Progenitor cell of endocrine pancreas (in vitro differentiated cells): ENCODE measurements at places on chromosomes 1 and 21. TPM values are rescaled to one million over a fixed set of nuclear protein-coding genes. Genes with fewer than 3 reads are reported as not detected.
A peak's percentile ranks its signal among the peaks of the same experiment; 100 is the strongest.

Gene S100A2
- total RNA-seq: 0.36 and 1.6 TPM in 2 replicates

GRCh38 chr1:228849011-228849541 is 113.8 kb downstream of the RHOU start:
- no peak for DNase-seq
- peak overlapping the region; percentile 75 for H3K27ac ChIP-seq
- H3K36me3 ChIP-seq: peaks cover 1% of the 10 kb centered on the region
- H3K4me3 ChIP-seq: peak overlapping the region; percentile 42
- H3K4me1 ChIP-seq: peaks cover 24% of the 10 kb centered on the region

DNA sequence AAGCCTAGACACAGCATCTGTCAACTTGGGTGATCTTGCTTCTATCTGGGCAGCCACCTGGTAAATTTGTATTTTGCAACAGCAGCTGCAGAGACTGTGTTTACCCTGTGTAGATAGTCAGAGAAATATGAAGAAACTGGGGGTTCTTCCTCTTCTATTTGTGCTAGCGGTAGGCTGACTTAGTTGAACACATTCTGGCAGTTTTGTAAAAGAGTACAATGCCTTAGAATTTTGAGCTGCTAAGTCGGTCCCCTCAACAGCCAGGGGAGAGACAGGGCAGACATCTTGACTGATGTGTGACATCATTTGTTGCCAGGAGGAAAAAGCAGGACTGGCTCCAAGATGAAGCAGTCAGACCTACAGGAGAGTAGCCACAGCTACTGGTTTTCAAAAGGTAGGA is 53.7 kb downstream of the KCNJ6 start:
- H3K4me3 ChIP-seq: no peak overlapping the region
- no peak for DNase-seq
- H3K27me3 ChIP-seq: peaks cover 5% of the 10 kb centered on the region
- H3K4me1 ChIP-seq: peaks cover 2% of the 10 kb centered on the region
- no peak overlapping the region for H3K27ac ChIP-seq

Gene RHD
- total RNA-seq: not detected in 2 replicates

GRCh38 chr21:32549886-32550285 is 35.4 kb downstream of the TCP10L start:
- H3K4me3 ChIP-seq: no peak overlapping the region
- no peaks in the 10 kb centered on the region for H3K4me1 ChIP-seq
- H3K27ac ChIP-seq: no peak overlapping the region
- H3K27me3 ChIP-seq: no peaks in the 10 kb centered on the region

Gene CFHR4
- total RNA-seq: not detected in 2 replicates

Gene BCAR3
- total RNA-seq: 7.1 and 10.5 TPM in 2 replicates

DNA sequence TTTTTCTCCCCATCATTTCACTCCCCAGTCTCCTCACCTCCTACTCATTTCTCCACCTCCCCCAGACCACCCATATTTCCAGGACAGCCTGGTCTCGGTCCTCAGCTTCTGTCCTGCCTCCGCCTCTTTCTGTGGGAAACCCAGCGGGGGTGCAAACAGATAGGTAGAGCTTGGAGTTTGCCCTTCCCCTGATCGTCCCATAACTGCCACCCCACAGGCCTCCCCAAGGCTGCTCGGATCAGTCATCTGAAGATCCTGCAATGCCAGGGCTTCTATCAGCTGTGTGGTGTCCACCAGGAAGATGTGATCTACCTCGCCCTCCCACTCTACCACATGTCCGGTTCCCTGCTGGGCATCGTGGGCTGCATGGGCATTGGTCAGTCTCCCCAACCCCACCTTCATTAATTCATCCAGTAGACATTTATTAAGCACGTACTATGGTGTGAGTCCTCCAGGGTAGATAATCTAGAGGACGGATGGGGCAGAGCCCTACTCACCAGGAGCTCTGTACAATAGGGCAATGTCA is 1.7 kb downstream of the SLC27A3 start:
- no peak for DNase-seq
- H3K36me3 ChIP-seq: peaks cover 10% of the 10 kb centered on the region
- H3K27me3 ChIP-seq: no peaks in the 10 kb centered on the region

Gene FMO2
- not detected in 2 replicates for total RNA-seq

- no peak for DNase-seq
- H3K4me1 ChIP-seq: no peaks in the 10 kb centered on the region
- H3K27me3 ChIP-seq: no peaks in the 10 kb centered on the region
- no peak overlapping the region for H3K4me3 ChIP-seq
These were observed 103.2 kb upstream of the APP start for GRCh38 chr21:26273686-26274313.

Gene ALX3
- total RNA-seq: 2.8 and 3.7 TPM in 2 replicates

DNA sequence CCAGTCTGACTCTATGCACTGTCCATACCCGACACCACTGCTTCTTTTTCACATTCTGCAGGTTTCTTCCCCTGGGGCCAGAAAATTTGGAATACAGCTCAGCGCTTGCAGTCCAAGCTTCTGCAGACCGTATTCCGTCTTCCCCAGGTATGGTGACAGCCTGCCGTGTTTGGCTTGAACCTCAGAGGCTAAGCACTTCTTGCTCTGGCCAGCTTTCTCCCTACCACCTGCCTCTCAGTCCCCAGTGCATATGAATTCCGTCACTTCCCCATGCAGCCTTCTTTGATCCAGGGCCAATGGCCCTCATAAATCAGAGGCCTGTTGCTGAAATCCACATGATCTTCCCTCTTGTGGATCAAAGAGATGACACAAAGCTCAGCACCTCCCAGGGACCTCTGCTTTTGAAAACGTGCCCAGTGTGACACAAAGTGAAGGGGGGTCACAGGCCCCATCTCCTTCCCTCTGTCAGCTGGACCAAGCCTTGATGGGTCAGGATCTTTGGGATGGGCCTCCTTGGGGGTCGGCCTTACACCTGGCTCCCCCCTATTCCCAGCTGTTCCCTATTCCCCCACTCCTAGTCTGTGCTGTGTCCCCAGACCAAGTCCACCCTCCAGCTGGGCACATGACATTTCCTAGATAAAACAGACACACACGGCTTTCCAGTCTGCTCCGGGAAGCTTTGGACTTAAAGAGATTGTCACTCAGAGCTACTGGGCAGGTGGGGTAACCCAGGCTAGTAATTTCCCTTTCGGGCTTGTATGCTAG is 66.6 kb downstream of the HMGB4 start:
- no peak overlapping the region for H3K27ac ChIP-seq
- no peak overlapping the region for H3K4me3 ChIP-seq
- no peaks in the 10 kb centered on the region for H3K4me1 ChIP-seq
- H3K36me3 ChIP-seq: no peaks in the 10 kb centered on the region
- peaks cover 21% of the 10 kb centered on the region for H3K27me3 ChIP-seq

Gene CCDC17
- total RNA-seq: 5.8 and 6.1 TPM in 2 replicates

Gene DCST1
- total RNA-seq: not detected in 2 replicates
